ENCODE measurements at places on chromosomes 1 and 21.

- no peak for DNase-seq
Measured at GRCh38 chr1:222525951-222526350, 22.0 kb downstream of the HHIPL2 start.

- DNase-seq, result no peak
Measured at GRCh38 chr1:245441689-245442088, 286.9 kb downstream of the KIF26B start.

- DNase-seq, result no peak
Measured at GRCh38 chr21:38813143-38813542, 7.4 kb downstream of the ETS2 start.

- no peak for DNase-seq
Measured at GRCh38 chr1:207034998-207035397, 2.4 kb upstream of the C1orf116 start.

GRCh38 chr1:233656032-233656635 is 42.2 kb downstream of the KCNK1 start:
- no peak for DNase-seq

DNA sequence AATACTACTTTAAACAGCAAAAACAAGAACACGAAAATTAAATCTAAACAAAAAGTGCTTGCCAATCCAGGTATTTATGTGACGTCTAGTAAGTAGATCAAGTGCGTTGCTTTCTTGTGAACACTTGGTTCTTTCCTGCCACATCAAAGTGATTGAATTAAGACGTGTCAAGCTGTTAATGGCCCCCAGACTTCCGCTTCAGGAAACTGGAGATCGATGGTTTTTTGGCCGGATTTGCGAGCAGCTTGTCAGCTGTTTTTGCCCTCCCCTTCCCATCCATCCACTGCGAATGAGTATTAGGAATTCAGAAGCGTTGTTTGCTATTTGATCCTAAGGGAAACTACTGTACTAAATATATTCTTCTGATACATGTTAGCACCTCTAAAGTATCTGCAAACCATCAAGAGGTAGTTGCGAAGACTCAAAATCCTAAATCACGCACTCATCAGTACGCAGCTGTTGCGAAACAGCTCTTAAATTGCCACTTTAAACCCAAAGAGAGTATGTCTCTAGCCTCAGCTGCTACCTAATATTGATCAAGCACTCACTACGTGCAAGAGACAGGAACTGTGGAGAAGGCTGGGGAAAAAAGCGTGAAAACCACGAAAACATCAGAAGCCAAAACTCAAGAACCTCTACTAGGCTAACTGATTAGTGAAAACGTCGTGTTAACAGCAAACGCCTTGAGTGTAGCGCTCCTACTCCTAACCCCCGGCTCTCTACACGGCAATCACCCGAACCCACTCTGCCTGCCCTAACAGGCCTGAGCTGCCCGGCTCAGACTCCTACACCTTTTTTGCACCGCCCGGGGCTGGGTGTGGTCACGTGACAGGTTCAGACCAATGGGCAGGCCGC is 473 bp upstream of the BRDT start:
- no peak for DNase-seq

DNA sequence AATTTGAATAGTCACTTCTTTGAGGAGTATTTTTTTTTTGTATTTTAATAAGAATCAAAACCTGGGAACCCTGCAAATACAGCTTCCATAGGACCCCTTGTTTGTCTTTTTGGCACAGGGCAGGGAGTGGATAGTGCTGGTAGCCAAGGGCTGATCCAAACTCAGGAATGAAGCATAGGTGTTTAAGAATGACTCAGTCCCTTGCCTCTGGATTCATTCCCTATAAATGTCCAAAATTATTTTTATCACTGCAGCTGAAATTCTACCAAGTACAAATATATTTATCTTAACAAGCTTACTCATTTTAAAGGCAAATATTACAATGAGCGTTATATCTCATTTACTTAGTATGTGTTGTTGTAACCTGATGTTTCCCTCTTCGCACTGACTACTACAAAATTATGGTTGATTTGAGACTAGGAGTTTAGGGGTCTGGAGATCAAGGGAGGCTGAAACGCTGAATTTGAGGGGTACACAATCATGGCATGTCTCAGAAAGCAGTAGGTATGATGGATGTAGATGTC is 278.6 kb upstream of the LYPLAL1 start:
- no peak for DNase-seq

DNA sequence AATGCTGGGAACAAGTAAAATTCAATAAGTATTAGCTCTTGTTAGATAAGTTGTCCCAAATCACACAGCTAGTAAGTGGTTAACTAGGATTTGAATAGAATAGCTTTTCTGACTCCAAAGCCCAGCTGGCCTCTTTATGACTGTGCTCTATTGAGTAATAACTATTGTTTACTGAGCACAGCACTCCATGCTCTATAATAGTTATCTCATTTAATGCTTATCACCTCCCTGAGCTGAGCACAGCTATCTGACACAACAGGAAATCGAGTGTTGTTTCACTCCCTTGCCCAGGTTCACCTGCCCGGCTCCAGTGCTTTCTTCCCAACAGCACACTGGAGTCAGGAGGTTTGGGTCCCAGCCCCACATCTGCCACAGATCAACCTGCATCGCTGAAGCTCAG is 38.8 kb upstream of the STMN1 start:
- DNase-seq, result no peak

GRCh38 chr21:33948951-33949444 is 33.4 kb upstream of the ATP5PO start:
- DNase-seq, result no peak

DNA sequence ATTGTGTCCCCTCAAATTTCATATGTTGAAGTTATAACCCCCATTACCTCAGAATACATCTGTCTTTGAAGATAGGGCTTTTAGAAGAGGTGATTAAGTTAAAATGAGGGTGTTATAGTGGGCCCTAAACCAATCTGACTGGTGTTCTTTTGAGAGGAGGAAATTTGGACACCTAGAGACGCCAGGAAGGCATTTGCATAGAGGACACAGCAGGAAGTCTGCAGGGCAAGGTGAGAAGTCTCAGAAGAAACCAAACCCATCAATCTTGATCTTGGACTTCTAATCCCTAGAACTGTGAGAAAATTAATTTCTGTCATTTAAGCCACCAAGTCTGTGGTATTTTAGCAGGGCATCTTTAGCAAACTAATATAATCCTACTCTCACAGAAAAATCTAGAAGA is 13.0 kb downstream of the GOLPH3L start:
- no peak for DNase-seq

- no peak for DNase-seq
Measured at GRCh38 chr1:201504179-201504631, 2.7 kb downstream of the CSRP1 start.

GRCh38 chr1:107724648-107725047 is 240.3 kb downstream of the VAV3 start:
- no peak for DNase-seq

- DNase-seq, result no peak
Measured at GRCh38 chr1:43648876-43649477, 972 bp upstream of the KDM4A start.

- no peak for DNase-seq
Measured at GRCh38 chr1:63127376-63127775, 195.0 kb upstream of the FOXD3 start.

GRCh38 chr1:110962892-110963690 is 631 bp downstream of the LRIF1 start:
- DNase-seq, result peak; percentile 75

DNA sequence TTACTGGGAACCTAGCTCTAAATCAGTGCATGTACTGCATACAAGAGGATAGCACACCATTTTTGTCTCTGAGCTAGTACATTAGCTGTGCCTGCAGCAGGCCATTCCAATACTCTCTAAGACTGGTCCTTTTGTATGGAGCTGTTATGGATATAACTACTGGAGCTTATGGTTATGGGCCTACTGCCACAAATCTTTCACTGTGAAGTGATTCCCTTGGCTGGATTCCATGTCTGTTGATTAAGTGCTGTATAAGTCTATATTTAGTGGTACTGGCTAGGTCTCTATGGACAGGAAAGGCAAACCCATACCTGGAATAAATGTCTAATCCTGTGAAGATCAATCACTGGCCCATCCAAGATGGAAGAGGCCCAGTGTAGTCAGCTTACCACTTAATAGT is 12.0 kb downstream of the ZFYVE9 start:
- DNase-seq, result no peak

GRCh38 chr1:107058245-107059032 is 2.0 kb downstream of the PRMT6 start:
- no peak for DNase-seq

DNA sequence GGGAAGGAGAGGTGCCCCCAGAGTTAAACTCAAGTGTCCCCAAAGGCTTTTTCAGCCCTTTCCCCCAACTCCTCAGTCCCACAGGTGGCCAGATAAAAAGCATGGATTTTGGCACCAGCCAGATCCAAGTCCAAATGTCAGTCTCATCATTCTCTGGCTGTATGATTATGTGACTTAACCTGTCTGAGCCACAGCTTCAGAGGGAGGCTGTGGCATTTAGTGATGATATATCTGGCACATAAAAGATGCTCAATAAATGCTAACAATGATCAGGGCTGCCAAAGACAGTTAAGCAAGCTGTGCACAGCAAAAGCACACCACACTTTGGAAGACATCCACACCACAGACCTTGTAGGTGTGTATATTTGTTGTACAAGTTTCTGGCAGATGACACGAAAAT is 5.6 kb upstream of the PADI3 start:
- no peak for DNase-seq

GRCh38 chr1:232669981-232670747 is 40.2 kb upstream of the SIPA1L2 start:
- DNase-seq, result no peak

- no peak for DNase-seq
Measured at GRCh38 chr1:98565951-98566350, 95.6 kb upstream of the SNX7 start.

DNA sequence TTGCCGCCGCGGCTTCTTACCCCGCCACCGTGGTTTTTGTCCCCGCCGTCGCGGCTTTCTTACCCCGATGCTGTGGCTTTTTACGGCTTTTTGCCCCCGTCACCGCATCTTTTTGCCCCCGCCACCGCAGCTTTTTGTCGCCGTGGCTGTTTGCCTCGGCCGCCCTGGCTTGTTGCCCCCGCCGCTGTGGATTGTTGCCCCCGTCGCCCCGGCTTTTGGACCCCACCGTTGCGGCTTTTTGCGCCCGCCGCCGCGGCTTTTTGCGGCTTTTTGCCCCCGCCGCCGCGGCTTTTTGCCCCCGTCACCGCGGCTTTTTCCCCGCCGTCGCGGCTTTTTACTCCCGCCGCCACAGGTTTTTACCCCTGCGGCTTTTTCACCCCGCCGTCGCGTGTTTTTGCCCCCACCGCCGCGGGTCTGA is 3934.3 kb downstream of the SRGAP2C start:
- no peak for DNase-seq

GRCh38 chr1:54250670-54251069 is 50.7 kb downstream of the MRPL37 start:
- no peak for DNase-seq

- no peak for DNase-seq
Measured at GRCh38 chr1:114100148-114100547, 53.5 kb downstream of the SYT6 start.

- no peak for DNase-seq
Measured at GRCh38 chr1:172870901-172871606, 179.7 kb downstream of the TNFSF18 start.

DNA sequence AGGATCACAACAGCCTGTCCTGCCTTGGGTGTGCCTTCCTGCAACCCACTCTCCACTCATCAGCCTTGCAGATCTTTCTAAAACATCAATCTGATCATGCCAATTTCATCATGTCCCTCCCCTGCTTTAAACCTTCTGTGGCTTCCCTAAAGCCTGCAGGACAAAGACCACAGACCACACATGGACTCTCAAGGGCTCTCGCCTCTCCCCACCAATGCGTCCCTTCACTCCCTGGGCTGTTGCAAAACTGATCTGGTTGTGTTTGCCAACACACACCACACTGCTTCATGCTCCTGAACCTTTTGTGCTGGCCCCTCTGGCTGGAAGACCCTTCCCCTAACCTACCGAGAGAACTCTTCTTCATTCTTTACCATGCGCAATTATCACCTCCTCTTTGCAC is 72.4 kb downstream of the ITPKB start:
- peak; percentile 65 for DNase-seq

DNA sequence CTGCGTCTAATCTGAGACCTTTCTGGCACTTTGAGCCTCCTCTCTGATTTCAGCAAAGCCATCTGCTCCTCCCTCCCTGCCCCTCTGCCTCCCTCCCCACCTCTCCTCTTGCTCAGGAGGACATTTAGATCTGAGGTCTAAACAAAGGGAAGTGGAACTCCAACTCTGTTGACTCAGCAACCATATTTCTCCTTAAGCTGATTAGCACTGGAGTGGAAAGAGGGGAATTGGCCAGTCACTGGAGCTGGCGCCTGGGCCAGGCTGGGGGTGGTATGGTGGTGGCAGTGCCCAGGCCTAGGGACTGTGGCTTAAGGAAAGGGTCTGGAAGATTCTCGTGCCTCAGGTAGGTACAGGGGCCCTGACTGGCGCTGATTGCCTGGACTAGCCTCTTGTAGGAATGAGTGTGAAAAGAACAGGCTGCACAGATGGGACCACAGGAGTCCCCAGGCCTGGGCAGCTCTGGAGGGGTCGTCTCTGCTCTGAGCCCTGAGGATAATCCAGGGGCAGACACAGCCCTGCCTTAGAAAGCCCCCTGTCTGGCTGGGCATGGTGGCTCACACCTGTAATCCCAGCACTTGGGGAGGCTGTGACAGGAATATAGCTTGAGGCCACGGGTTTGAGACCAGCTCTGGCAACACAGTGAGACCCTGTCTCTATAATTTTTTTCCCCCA is 11.9 kb downstream of the SH2D2A start:
- peak; percentile 66 for DNase-seq

DNA sequence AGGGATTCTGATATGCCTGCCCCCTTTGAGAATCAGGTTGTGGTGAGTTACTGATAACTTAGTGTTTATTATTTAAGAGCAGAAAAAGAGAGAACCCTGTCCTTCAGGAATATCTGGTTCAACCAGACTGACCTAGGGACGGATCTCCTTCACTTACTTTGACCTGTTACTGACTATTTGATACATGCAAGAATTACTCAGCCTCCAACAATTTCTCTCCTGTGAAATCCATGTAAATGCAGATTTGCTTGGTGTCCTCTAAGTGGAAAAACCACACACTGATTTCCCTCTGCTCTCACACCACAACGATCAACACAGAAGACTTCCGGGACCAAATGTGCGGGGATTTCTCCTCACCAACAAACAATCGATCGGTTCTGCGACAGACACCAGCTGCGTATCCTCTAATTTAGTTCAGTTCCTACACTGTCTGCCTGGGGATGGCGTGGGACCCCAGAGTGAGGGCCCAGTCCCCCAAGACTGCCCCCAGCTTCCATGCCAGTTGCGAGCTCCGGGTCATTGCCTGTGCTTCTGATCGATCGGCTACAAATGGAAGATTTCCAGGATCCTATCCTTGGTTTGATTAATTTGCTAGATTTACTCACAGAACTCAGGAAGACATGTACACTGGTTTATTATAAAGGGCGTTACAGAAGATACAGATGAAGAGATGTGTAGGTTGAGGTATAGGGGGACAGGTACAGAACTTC is 51.7 kb downstream of the BACE2 start:
- no peak for DNase-seq

DNA sequence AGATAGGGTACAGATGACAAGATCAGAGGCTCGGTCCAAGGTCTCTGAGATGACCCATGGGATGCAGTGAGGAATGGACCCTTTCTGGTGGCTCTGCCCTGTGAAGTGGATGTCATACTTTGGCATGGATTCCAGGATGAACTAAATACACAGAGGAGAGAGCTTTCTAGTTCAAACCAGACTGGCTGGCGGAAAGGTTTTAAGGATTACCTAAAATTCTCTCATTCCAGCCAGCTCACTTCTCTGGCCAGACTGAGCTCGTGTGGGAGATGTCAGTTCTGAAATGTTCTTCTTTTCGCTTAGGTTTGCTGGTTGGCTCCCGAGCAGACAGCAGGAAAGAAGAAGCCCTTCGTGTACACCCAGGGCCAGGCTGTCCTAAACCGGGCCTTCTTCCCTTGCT is 6.2 kb downstream of the RNPEP start:
- no peak for DNase-seq

Data from inflammatory macrophage (primary cell).